ENCODE measurements at places on chromosomes 7 and 10.

- no peak for DNase-seq
Observed at GRCh38 chr10:95392681-95393164, 101.9 kb upstream of the PDLIM1 start.

DNA sequence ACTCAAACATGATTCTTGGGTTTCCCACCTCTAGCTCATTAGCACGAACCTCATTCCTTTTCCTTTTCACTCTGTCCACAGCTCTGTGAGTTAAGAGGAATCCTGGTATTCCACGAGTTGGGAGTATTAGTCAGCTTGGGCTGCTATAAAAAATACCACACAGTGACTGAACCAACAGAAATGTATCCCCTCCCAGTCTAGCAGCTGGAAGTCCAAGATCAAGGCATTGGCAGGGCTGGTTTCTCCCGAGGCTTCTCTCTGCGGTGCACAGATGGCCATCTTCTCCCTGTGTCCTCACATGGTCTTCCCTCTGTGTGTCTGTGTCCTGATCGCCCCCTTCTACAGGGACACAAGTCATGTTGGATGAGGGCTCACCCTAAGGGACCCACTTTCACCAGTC is 261.6 kb downstream of the TNS3 start:
- no peak for DNase-seq

DNA sequence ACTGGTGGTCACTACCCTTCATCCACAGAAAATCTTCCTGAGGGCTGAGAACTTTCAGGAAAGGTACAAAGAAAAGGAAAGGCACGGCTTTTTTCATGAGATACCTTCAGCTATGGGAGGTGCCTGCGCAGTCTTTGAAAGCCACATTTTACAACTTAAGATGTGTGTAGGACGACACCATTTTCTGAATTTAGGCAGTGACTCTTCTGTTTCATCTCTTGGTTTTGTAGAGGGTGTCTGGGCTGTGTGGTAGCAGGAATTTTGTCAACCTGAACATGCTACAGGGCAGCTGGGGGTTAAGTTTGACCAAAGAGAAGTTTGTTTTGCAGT is 138.1 kb downstream of the NRP1 start:
- DNase-seq, result no peak

DNA sequence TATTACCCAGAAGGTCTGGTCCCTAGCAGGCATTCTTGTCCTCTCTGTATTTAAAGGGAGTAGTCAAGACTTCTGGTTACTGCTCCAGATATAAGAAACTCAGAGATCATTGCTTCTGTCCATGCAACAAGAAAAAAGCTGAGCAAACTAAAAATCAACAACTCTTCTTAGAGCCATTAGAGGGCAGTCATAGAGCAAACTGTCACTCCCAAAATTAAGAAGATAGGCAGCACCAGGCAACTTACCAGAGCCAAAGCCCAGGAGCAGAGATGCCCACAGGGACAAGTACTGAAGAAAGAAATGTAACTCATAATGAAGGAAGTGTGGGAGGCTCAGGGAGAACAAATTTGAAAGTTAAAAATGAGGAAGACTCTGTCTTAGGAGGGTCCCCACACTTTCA is 472.9 kb upstream of the COBL start:
- no peak for DNase-seq

- DNase-seq, result no peak
Observed at GRCh38 chr10:29616542-29616941, 18.2 kb downstream of the SVIL start.

- no peak for DNase-seq
Observed at GRCh38 chr7:130907439-130907838, 173.4 kb upstream of the KLF14 start.

- DNase-seq, result no peak
Observed at GRCh38 chr7:37385787-37386186, 62.9 kb downstream of the ELMO1 start.

- no peak for DNase-seq
Observed at GRCh38 chr10:84188815-84189214, 5.5 kb upstream of the CDHR1 start.

- DNase-seq, result no peak
Observed at GRCh38 chr10:484925-485661, 204.4 kb downstream of the DIP2C start.

DNA sequence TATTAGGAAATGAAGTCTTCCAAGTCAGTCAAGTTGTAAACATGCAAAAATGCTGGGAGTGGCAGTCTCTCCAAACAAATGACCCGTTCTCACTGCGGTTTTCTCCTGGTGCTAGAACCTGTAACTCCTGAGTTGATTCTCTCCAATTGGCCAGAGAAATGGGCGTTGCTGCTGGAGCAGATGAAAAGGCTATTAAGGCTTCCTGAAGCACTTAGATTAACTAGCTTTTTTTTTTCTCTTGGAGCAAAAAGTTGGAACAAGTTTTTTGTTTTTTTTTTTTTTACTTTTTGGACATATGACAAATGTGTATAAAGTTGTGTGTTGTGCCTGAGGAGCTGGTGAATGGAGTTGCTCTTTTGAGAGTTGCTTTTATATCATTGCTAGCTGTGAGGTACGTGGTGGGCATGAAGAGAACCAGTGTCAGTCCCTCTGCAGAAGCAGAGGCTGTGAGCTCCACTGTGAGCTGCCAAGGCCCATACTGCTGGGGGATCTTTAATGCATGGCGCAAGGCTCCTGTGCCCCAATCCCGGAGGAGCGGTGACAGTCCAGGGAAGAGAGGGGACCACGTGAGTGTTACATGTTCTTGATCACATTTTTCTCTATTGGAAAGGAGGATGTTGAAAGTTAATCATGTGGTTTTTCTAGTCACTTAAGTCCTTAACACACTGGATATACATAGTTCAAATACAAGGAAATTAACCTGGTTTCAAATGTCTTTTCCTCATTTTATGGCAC is 393.6 kb upstream of the GALNT17 start:
- no peak for DNase-seq

DNA sequence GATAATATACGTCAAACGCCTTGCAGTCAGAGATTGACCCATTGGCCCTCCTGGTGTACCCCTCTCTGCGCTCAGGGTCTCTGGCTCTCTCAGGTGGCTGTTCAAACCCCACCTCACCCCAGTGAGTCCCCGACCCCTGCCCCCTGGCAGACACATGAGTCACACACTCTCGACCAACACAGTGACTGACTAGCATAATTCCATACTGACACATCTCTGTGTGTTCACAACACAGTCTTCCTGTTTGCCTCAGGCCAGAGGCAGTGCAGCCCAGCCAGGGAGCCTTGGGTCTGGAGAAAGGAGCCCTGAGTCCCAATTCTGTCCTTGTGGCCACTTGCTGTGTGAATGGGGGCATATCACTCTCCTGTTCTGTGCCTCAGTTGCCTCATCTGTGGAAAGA is 40.1 kb downstream of the PALD1 start:
- no peak for DNase-seq

- no peak for DNase-seq
Observed at GRCh38 chr10:122740640-122741039, 41.0 kb upstream of the C10orf120 start.

DNA sequence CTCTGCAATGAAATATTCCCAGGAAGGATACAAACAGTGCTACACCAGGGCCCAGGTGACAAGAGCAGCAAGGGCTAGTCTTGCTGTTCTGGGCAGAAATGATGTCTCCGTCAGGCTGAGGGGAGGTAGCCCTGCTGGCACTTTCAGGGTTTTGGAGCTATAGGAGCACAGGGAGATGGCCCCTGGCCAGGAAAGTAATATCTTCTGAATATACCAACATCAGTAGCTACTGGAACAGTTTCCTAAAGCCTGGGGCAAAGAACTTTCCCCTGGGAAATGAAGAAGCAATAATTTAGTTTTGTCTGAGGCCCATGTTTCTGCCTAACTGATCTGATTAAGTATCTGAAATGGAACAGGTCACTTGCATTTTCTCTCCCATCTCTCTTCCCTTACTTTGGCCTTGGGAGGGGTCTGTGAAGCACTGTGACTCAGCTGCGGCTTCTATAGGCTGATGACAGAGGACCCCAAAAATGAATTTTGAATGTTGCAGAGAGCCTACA is 489.1 kb upstream of the PODXL start:
- DNase-seq, result no peak

GRCh38 chr10:89549510-89549909 is 14.1 kb upstream of the SLC16A12 start:
- no peak for DNase-seq

DNA sequence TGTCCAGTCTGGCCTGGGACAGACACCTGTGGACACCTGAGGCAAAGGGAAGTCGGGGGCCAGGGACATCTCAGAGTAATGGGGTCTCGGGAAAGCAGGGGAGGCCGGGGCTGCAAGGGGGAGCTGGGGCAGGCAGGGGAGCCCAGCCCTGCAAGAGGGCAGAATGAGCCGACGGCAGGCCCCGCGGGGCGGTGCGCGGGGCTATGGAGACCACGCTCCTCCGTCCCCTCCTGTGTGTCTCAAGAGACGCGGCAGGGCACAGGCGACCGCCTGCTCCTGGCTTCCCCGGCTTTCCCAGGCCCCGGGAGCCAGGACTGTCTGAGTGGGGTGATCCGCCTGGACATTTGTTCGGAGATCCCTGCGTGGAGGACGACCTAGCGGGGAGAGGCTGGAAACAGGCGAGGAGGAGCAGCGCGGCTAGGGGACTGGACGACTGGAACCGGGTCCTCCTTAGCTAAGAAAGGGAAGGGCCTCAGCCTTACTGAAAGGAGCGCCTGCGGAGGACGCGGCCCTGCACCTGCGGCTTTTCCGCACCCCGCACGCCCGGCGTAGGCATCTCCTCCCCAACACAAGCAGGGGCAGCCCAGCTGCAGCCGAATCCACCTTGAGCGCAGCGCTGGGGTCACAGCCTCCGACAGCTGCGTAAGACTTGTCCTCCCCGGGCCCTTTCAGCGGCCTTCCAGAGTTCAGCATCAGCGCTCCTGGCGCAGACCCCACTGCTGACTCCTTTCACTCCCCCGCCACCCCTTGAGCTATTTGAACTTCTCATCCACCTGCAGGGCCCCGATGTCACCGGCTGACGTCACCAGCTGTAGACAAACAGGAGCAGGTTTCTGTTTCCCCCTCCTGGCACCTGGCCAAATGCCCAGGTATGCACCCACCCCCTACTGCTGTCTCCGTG is 176.4 kb downstream of the ZNF248 start:
- no peak for DNase-seq

DNA sequence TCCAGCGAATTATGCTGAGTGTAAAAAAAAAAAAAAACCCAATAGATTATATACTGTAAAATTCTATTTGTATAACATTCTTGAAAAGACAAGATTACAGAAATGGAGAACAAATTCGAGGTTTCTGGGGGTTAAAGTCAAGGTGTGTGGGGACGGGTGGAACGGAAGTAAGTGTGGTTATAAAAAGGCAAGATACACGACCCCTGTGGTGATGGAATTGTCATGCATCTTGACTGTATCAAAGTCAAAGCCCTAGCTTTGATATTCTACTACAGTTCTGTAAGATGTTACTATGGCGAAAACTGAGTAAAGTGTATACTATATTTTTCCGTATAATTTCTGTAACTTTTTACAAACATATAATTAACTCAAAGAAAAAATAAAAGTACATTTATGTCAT is 718.2 kb upstream of the PCDH15 start:
- DNase-seq, result no peak

GRCh38 chr7:52009181-52009580 is 692.6 kb upstream of the COBL start:
- DNase-seq, result no peak

- no peak for DNase-seq
Observed at GRCh38 chr10:128047991-128048818, 78.0 kb downstream of the MKI67 start.

DNA sequence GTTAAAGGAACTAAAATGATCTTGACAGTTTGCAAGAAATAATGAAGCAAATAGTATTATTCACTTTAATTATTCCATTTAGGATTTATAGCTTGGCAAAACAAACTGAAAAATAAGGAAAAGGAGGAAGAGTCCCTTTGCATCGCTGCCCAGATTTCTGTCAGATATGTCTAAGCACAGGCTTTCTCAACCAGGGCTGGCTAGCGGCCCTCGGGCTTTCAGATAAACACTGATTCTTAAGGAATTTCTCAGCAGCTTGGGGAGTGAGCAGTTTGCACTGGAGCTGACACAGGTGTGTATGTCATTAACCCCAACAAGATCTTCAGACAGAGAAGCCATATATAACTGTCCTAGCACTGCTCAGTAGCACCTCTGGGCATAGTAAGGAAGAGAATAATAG is 47.9 kb upstream of the SEMA3D start:
- no peak for DNase-seq

GRCh38 chr7:155182406-155182970 is 112.4 kb downstream of the HTR5A start:
- DNase-seq, result no peak

DNA sequence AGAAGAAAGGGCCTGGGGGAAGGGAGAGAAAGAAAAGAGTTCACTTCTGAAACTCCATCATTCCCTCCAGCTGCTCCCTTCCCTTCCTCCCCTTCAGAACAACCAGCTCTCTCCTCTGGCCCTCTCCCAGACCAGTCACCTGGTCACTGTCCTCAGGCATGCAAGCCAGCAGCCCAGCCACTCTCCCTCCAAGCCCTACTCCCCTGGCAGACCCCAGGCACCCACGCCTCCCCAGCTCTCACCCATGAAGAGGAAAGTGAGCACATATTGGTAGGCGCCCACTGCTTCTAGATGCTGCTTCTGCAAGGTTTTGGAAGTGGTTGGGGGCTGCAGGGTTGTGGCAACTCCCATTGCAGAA is 353 bp downstream of the MOGAT3 start:
- DNase-seq, result no peak

DNA sequence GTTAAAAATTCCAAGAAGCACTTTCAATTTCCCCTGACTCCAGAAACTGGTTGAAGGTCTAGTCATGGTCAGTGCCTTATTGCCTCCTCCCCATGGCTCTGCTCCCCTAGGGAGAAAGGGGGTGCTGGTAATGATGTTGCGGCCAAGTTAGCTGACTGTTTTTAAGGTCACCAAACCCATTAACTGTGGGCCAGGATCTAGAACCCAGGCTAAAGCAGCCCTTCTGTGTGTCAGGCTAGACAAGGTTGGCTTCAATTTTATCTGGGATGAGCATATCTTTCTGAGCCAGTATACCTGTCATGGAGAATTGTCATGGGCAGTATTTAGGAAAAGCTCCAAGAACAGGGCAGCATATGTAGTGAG is 11.2 kb upstream of the HOXA13 start:
- no peak for DNase-seq

DNA sequence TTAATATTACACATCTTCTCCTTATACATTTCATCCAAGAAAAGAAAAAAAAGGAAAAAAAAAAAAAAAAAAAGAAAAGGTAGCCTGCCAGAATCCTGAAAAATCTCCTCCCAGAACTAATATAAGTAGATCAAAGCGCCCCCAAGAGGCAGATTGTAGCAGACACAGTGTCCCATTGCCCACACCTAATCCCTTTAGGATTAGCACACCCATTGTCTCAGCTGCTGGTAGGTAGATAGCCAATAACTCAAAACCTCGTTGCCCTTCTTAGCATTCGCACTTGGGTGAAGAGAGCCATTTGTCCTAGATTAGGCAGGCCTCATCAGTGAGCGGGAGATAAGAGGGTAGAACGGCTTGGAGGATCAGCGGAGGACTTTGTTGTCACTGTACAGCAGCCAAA is 100.2 kb upstream of the SORCS1 start:
- no peak for DNase-seq

GRCh38 chr10:52864201-52865106 is 91.9 kb upstream of the MBL2 start:
- no peak for DNase-seq

All from GM20000 (cell line).